ENCODE measurements at places on chromosomes 11 and 22. TPM values are rescaled to one million over a fixed set of nuclear protein-coding genes. Genes with fewer than 3 reads are reported as not detected.

- no peak for DNase-seq
Observed at GRCh38 chr11:101860696-101861427, 53.9 kb upstream of the CEP126 start.

- no peak for DNase-seq
Observed at GRCh38 chr11:44241851-44242250, 68.1 kb downstream of the ALX4 start.

Gene ANO1
- total RNA-seq = 161 TPM

Gene HOATZ
- total RNA-seq = not detected

- no peak for DNase-seq
Observed at GRCh38 chr22:29069463-29069862, 3.4 kb upstream of the KREMEN1 start.

Data from thoracic aorta (tissue), 2 donors.